ENCODE measurements at places on chromosomes 4 and X.
A peak's percentile ranks its signal among the peaks of the same experiment; 100 is the strongest.

GRCh38 chr4:124753941-124754581, 41.5 kb upstream of the ANKRD50 start:
- DNase-seq = no peak

DNA sequence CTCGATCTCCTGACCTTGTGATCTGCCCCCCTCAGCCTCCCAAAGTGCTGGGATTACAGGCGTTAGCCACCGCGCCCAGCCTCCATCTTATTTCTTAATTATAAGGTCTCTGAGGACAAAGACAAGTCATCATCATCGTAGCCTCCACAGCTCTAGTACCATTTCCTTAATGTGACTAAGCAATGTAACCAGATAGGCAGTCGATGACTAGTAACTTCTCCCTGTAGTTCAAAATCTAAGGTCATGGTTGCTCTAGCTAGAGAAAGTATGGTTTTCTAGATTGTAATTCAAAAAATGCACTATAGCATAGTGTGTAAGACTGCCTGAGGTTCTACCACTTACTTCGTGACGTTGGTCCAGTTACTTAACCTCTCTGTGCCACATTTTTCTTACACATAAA, 6.9 kb downstream of the SLC39A8 start:
- DNase-seq = no peak

DNA sequence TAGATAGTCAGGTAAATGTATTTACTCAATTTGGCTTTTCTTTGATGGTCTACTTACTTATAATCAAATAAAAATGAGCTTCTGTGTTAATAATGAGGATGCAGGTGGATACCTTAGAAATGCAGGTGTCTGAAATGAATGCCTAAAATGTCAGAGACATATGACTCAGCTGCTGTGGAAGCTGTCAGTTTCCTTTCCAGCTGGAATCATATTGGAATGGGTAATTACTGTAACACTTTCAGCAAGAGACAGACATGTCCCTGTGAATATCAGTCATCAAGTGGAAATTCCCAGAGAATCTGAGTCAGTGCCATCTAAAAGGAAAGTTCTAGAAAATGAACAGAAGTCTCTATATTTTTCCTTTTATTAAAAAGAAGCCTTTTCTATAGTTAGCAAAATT, 783.0 kb upstream of the AADAT start:
- no peak for DNase-seq

DNA sequence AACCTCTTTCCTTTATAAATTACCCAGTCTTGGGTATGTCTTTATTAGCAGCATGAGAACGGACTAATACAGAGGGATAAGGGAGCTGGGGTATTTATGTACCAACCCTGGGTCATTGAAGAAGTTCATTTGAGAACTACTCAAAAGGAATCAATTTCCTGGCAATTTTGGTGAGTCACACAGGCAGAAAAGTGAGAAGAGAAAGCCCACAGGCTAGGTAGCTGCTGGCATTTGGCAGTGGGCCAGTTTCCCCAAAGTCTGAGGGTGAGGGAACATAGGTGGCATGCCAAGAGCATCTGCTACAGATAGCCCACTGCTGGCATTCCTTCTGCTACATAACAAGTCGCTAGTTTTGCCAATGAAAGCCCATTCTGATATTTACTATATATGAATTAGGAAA, 411.2 kb downstream of the MID1IP1 start:
- DNase-seq = no peak

DNA sequence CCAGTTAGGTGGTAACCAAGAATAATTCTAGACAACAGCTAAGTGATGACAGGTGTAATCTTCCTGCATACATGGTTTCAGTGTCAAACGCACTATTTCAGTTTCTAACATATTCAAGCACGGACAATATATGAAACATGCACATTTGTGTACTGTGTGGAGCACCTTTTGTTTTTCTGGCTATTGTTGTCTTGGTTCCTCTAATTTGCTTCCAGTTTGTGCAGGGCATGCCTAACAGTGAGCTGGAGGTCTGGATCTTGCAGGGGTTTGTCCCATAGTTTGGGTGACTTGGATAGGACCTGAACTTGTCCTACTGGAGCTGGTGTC, 70.5 kb upstream of the TBC1D9 start:
- no peak for DNase-seq

DNA sequence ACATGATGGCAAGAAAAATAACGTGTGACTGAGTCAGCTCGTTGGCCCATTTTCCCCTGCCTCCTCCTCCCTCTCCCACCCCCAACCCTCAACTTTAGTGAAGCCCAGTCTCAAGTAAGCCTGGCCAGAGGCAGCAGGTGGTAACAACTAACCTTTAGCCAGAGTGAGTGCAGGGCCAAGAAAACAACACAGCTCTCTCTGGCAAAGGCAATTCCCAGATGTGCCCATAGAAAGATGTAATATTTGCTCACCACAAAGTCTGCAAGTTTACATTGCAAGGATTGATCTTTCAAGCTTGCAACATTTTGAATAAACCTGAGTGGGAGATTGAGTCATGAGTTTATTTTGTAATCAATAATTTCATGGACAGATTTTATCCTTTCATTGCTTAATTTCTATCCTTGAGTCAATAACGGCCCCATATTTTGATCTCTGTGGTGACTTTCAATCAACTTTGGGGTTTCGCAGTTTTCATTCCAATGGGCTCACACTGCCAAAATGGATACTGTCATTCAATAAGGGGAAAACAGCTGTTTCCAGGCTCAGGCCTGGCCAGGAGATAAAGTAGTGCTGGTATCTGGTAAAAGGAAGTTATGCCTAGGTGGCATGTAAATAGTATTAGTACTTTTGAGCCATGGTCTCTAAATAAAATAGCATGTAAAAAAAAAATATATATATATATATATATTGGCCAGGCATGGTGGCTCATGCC, 130.7 kb upstream of the TMEM164 start:
- DNase-seq = no peak

DNA sequence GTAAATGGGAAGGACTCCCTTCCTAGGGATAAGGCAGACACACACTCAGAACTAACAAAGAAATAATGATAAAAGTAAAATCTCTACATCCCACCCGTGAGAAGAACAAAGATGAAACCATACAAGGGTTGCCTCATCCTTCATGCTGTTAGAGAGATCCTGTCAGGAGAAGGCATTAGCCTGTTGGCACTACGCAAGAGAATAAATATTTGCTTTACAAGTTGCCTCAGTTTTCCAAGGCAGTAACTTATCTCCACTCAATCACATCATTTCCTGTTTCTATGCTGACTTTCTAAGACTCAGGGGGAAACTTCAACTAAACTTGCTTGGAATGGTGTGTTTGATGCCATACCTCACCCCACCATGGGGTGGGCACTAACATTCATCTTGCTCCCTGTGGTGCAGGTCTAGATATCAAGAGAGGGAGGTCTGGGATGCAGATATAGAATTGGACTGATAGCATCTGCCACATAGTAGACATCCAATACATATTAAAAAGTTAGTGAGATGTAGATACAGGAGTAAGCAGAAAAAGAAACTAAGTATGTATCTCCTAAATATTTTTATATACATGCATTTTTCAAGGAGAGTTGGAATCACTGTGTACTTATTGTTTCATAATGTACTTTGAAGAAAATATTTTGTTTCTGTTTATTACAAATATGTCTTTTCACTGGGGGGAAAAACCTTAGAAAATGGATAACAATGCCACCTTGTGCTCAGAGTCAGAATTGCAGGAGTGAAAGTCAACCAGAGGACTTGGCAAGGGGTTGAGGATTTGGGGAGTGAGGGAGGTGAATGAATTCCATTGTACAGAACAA, 57.2 kb upstream of the BEX4 start:
- DNase-seq = no peak

DNA sequence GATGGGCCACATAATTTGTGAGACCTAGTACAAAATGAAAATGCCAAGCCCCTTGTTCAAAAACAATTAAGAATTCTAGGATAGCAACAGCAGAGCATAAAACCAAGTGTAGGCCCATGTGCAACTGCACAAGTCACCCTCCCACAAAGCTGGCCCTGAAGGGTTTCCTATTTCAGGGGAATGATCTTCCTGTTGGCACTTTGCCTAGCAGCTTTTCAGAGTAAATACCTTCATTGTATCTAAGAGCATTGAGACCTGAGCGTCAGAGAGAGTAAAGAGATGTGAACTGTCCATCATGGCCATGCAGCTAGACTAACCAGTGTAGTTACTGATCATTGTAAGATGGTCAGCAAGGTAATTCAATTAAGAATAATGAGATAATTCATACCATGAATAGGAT, 113.6 kb downstream of the CNKSR2 start:
- DNase-seq = no peak

DNA sequence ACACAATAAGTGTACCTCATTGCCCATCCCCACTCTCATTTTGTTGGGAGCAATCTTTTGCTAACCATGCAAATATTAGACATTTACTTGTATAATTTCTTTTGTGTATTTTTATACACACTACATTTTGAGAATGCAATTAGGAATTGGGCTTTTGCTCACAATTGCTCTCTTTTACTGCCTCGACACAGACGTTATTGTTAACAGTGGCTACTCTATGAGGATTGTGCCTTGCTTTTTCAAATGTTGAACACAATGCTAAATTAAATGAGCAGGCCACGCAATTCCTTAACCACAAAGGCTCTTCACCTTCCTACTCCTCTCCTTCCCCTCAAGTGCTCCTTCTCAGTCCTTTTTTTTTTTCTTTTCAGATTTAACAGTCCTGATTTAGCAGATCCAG, 42.8 kb upstream of the HPF1 start:
- no peak for DNase-seq

GRCh38 chrX:20529301-20529700, 262.6 kb upstream of the RPS6KA3 start:
- no peak for DNase-seq

DNA sequence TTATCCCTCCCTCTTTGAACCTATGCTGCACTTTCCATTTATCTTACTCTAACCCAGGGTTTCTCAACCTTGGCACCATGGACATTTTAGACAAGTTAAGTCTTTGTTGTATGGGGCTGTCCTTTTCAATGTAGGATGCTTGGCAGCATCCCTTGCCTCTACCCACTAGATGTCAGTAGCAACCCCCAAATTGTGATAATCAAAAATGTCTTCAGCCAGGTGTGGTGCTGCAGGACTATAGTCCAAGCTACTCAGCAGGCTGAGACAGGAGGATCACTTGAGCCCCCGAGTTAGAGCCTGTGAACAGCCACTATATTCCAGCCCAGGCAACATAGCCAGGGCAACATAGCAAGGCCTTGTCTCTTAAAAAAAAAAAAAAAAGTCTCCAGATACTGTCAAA, 7.0 kb downstream of the LRCH2 start:
- no peak for DNase-seq

GRCh38 chr4:22483551-22483981, 32.3 kb downstream of the ADGRA3 start:
- no peak for DNase-seq

- no peak for DNase-seq
These were observed 414.8 kb downstream of the OPHN1 start for GRCh38 chrX:68018248-68019203.

DNA sequence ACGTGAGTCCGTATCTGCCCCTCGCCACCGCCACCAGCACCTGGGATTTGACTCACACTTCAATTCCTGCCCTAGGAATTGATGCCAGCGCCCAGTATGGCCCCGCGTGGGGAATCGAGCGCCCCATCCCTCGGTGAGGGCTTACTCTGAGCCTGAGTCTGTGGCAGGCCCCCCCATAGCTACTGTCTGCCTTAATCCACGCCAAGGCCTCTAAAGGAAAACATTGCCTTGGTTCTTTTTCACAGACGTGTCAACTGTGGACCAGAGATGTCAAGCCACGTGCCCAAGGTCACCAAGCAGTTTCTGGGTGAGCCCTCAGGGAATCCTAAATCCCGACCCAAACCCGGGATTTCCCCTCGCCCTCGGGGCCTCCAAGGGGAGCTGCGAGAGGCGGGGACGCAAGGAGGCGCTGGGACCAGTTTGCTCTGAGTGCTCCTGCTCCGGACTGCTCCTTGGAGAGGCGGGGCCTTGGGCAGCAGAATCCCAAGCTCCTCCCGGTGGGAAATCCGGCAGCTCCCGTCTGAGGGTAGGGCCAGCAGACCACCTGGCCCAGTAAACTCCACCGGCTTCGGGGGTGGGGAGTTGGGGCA, 12.9 kb downstream of the MSX1 start:
- no peak for DNase-seq

- no peak for DNase-seq
These were observed 49.7 kb upstream of the DDIT4L start for GRCh38 chr4:100240008-100240407.

GRCh38 chrX:153763989-153764755, at the start of gene PLXNB3:
TSS of gene PLXNB3 (plus strand) at chrX:153764249. CDS start at chrX:153765536, 1,287 bp downstream.
- peak; percentile 65 for DNase-seq

DNA sequence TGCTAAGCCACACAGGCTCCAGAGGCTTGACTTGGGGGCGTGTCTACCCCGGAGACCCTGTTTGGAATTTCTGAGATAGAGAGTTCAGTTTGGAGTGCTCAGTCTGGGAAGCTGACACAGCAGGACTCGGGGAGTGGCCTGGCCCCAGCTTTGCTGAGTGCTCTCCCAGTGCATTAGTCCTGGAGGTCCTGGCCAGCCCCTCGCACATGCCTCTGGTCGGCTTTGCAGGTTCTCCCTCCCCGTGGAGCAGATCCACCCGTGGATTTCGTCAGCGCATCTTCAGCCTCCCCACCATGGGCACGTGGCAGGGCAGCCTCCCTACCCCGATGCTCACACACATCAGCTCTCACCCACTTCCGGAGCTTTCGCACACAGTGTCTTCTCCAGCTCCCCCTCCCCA, 65.2 kb downstream of the PSAPL1 start:
- DNase-seq = no peak

DNA sequence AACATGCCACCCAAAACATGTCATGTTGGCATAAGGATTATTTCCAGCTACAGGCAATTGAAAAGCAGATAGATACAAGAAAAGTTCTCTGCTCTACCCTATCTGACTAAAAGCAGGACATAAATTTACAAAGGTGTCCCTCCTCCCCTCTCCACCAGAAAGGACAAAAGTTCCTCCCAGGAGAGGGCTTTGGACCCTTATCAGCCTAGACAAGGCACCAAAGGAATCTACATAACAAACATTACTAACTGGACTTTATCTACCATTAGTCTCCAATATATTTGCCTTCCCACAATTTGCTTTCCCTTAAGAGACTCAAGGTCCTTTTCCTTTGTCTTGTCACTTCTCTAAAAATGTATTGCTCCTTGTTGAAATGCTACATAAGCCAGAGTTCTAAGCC, 55.6 kb downstream of the ADGRA3 start:
- no peak for DNase-seq

All from T-helper 2 cell (primary cell).